RKO (cell line): ENCODE measurements at places on chromosomes 1 and 21.

DNA sequence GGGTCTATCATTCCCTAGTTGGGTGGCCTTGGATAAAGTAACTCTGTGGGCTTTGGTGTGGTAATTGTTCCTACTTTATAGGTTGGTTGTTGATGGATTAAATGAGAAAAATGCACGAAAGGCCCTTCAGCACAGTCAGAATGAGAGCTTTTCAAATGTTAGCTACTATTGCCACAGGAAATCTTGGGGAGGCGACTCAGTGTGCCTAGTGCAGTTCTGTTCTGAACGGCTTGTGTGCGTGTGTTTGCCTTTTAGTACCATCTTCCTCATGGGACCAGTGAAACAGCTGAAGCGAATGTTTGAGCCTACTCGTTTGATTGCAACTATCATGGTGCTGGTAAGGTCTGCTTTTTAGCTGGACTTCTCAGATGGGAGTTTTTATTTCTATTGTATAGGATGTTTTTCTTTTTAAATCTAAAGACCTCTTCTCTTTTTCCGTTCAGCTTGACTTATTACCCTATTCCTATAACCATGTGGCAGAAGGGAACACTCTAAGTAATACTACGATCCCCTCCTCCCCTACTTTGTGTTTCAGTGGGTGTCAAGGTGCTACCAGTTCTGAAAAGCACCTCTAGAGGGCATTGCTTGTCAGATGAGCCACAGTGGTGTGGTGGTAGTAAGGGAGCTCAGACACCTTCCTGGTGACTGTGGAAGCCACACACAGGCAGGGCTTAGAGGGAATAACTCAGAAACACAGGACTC, 9.2 kb downstream of the SFT2D2 start:
- DNase-seq = peak; percentile 58

DNA sequence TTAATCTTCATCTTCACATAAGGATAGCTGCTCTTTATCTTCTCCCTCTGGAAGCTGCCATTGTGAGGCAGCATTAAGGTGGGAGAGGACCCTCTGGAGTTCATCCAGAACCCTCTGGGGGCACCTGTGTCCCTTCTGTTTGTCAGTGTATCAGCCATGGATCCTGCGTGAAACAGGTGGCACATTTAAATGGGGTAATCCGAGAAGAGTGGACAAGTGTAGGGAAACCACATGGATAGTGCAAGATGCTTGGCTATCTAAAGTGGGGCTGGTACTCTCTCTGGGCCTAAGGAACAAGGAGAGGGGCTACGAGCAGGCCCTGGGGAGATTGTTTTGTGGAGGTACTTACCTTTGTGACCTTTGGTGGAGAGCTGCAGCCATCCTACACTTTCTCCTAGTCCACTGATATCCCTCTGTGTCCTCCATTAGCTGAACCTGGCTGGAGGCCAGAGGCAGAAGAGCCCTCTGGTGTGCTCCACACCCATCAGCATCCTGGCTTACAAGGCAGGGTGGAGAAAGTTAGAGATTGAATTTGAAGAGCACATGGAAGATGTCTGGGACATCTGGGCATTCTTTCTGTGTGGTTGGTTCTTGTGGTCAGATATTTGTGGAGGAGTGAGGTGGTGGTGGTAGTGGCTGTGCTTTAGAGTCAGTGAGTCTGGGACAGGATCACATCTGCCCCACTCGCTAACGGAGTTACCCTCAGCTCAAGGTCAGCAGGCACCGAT, 117.7 kb downstream of the FGGY start:
- DNase-seq = no peak

DNA sequence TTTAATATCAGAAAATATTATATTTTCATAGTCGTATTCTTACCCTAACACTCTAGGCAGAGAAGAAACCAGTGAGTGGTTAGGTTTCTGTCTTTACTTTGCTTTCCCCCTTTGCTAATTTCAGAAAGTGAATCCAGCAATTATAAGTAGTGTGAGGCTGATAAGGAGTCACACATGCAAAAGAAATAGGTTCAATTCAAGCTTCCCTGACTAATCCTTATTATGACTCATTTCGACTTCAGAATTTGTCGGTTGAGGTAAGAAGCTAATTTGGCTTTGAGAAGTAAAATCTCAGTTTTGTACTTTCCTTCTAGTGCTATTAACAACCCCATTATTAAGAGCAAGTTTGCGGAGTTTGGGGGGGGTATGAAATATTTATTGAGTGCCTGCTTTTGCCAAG, 22.4 kb downstream of the ESRRG start:
- peak; percentile 63 for DNase-seq

GRCh38 chr21:36156815-36157670, at the start of gene DOP1B:
Gene DOP1B (plus strand): TSS chr21:36156824. CDS start chr21:36164734, 7,910 bp downstream.
- DNase-seq = no peak

DNA sequence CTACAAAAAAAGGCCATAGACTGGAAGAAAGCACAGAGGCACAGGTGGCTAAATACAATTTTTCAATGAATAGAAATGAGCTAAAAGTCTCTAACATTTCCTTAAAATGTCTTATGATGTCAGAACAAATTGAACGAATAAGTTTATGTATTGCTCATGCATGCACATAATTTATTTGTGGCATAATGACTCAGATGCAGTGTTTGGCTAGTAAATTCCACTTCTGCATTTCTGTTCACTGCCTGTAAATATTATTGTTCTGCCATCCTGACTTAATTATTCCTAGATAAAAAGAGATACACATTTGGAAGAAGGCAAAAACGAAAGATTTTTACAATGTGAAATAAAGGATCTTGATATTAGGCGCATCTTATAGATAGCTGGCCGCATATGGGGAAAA, 26.6 kb upstream of the EXO1 start:
- peak; percentile 34 for DNase-seq

GRCh38 chr1:220076861-220077762, 12.5 kb downstream of the BPNT1 start:
- DNase-seq = no peak

- DNase-seq = no peak
These were observed 9.4 kb upstream of the RGS13 start for GRCh38 chr1:192626366-192627179.

- no peak for DNase-seq
These were observed 171.5 kb upstream of the HMCN1 start for GRCh38 chr1:185562461-185563359.

DNA sequence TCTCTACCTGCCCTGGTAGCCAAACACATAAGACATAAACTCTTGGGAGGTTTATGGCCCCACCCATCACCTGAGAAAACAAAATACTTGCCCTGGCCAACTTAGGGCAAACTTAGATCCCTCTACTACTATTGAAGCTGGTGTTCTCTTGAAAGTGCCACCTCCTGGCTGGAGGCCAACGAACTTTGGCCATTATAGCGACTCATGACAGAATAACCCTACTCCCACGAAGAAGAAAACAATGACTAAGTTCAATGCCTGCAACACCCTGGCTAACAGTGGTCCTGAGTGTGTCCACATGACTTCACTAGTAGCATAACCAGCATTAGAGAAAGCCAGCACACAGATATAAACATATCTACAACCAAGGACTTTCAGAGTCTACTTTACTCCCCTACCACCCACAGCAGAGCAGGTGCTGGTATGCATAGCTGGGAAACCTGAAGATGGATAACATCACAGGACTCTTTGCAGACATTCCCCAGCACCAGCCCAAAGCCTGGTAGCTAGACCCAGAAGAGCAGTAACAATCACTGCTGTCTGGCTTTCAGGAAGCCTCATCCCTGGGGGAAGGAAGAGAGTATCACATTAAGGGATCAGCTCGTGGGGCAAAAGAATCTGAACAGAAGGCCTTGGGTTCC, 81.0 kb downstream of the SLC30A10 start:
- DNase-seq = peak; percentile 20

DNA sequence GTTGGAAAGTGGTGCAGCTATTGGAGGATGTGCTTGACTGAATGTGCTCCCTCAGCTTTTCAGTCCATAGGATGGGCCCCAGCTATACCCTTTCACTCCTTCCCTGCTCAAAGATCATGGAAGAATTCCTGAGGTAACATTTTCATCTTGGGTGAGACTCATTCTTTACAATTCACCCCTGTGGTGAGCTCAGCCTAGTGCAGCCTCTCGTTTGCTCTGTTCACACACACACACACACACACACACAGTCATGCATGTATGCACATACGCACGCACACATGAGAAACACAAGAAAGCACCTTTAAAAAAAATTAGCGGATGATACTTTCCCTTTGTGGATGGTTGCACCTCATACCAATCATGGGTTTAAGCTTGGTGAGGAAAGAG, 25.8 kb downstream of the CCN1 start:
- DNase-seq = peak; percentile 26

GRCh38 chr1:17118706-17119075, 560 bp downstream of the PADI2 start:
- DNase-seq = no peak

DNA sequence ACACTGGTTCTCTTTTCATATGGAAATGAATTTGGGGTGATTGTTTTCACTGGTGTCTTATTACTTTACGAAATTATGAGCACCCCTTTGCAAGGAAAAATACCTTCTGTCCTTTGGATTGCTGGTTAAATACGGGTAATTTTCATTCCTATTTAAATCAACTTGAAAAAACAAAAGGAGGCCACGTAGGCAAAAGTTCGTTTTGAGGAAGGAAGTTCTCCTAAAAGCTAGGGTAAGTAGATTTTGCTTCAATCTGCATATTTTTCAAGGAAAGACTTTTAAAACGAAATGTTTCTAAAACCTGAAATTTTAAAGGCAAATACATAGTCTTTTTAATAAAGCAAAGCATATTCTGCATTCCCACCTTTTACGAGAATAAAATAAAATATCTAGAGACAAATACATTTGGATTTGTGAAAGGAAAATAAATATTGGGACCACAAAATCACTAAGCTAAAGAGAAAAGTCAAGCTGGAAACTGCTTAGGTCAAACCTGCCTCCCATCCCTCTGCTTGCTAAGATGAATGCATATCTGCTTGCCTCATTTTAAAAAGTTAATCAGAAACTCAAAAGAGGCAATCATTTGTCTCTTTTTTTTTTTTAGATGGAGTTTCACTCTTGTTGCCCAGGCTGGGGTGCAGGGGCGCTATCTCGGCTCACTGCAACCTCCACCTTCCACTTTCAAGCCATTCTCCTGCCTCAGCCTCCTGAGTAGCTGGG, 70.9 kb upstream of the ETS2 start:
- no peak for DNase-seq

GRCh38 chr1:53089478-53090226, 27.6 kb downstream of the PODN start:
- DNase-seq = peak; percentile 26

GRCh38 chr1:232207073-232207866, 422.7 kb downstream of the SIPA1L2 start:
- DNase-seq = no peak

DNA sequence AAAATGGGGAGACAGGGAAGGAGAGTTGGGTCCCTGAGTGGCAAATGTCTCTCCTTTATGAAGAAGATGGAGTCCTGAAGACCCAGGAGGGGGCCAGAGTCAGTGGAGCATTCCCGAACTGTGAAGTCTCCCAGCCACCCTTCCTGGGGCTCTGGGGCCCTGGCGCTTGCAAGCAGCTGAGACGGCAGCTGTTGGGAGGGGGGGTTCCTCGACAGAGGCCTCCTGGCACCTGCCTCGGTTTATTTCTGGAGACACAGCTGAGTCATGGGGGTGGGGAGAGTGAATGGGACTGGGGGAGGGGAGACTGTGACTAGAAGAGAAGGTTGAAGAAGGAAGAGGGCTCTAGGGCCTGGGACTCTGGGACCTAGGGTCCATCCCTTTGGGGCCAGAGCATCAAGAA, 14.0 kb downstream of the NES start:
- no peak for DNase-seq

GRCh38 chr1:1430114-1430982, 5.1 kb upstream of the VWA1 start:
- DNase-seq = no peak

- DNase-seq = peak; percentile 38
These were observed 15.3 kb downstream of the CD55 start for GRCh38 chr1:207336559-207337467.

DNA sequence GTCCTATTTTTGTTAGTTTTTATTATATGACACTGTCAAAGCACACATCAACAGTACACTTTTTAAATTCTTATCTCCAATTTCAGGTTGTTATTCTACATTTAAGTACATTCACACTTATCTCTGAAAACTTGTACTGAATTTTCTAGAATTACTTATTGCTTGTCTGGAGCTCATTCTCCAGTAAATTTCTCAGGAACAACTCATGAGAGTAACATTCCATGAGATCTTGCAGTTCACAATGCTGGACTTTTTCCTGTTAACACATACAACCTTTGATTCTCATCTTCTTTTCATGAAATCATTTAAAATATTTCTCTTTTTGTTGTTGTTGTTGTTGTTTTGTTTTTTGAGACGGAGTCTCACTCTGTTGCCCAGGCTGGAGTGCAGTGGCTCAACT, 320.9 kb upstream of the CAMK1G start:
- no peak for DNase-seq

GRCh38 chr1:172499636-172500141, 33.3 kb upstream of the SUCO start:
- DNase-seq = peak; percentile 32

- peak; percentile 18 for DNase-seq
These were observed 60.3 kb downstream of the CD46 start for GRCh38 chr1:207811920-207812720.

GRCh38 chr1:222031318-222031717, 289.4 kb upstream of the DUSP10 start:
- DNase-seq = no peak

DNA sequence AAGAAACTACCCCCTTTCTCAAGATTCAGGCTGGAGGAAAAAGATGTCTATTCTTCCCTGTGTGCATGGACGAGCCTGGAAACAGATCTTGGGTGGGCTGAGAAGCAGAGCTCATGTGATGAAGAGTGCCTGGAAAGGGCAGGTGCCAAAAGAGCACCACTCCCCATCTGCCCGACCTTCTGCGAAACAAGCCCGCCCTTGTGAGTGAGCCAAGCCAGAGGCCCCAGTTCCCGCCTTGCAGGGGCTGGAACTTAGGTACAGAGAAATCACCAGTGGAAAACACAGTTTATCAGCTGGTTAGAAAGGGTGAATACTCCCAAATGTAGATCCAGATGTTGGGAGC, 26.7 kb upstream of the A3GALT2 start:
- peak; percentile 83 for DNase-seq

- DNase-seq = no peak
These were observed 3.6 kb downstream of the FNDC5 start for GRCh38 chr1:32867151-32867550.

DNA sequence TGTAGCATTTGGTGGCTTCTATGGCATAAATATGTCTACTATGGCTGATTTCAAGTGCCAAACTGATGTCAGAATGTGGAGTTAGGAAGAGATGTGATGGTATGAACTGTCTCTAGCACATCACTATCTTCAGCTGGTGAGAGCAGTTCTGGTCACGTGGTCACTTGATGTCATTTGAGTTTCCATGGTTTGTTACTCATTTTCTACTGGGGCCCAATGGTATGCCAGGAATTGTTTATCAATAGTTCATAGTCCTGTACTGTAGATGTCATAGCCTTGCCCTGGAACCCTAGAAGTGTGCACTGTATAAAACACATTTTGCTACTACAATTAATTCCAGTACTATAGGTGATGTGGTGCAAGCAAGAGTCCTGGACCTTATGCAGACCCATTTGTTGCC, 153.7 kb downstream of the PDE4B start:
- no peak for DNase-seq

DNA sequence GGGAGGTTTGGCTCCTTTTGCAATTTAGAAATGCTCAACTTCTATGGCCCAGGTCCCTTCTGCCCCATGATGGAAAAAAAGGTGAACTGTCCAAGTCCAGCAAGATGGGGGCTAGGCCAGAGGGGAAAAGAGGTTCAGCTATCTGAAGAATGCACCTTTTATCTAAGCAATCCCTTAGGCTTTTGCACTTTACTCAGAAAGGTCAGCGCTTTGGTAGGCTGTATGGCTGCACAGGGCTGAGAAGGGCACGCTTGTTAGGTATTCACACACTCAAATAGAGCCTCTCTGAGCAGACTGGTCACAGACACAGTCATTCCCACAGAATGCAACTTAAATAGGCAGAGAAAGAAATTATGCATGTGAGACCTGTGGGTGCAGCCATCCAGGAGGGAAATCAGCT, 31.0 kb downstream of the KANK4 start:
- no peak for DNase-seq
